Astrocyte (in vitro differentiated cells and primary cell): ENCODE measurements at places on chromosomes 16 and 17. TPM values are rescaled to one million over a fixed set of nuclear protein-coding genes. Genes with fewer than 3 reads are reported as not detected.

Gene SEPTIN12
- 4.4 and 5.9 TPM in 2 replicates for total RNA-seq

GRCh38 chr16:86625029-86625428, 46.7 kb downstream of the FOXL1 start:
- no peak for DNase-seq

DNA sequence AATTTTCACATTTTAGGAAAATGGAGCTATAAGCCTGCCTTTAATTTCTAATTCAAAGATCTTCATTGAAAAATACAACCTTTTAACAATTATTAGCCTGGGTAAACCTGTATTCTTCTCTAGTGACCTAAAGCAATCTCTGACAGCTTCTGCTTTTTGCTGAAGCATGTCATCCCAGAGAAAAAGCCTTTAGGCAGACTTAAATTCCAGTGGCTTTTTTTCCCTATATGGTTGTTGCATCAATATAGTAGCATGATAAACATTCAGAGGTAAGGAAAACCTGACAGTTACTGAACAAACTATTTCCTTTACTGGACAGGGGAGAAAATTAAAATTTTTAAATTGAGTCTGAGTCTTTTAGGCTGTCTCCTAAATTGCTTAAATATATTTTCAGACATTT, 7.8 kb upstream of the EVI2A start:
- DNase-seq = no peak

GRCh38 chr17:75096082-75096625, 8.4 kb downstream of the SLC16A5 start:
- DNase-seq = peak; percentile 68

GRCh38 chr17:77892469-77893143, 65.9 kb upstream of the TNRC6C start:
- DNase-seq = no peak

DNA sequence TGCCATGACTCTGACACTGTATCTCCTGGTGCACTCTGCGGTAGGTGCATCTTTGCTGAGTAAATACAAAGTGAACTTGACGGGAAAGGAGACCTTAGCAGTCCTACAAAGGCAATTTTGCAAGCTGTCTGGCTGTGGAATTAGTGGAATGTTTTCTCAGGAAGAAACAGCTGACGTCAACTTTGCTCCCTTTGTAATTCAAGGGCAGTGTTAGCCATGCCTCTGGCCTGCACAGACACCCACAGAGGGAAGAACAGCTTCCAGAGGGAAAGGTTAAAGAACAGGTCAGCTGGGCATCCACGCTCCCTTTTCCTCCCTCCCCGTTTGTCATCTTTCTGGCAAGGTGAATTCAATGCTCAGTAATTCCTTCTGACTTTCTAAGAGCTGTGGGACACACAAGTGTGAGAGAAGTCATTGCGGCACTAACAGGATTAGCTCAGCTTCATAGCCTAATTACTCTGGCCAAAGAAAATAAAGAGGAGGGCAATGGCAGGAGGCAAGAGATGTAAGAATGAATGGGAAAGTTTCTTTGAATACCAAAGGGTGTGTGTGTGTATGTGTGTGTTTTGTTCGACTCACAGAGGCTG, 476.9 kb upstream of the GOT2 start:
- DNase-seq = peak; percentile 97
